Neural progenitor cell (in vitro differentiated cells): ENCODE measurements at places on chromosomes 5 and 9. TPM values are rescaled to one million over a fixed set of nuclear protein-coding genes. Genes with fewer than 3 reads are reported as not detected.

GRCh38 chr9:127794001-127794791 is 8.4 kb downstream of the CDK9 start:
- H3K36me3 ChIP-seq, result no peaks in the 10 kb centered on the region
- peaks cover 3% of the 10 kb centered on the region for H3K4me1 ChIP-seq
- peak overlapping the region; percentile 63 for H3K27ac ChIP-seq
- no peaks in the 10 kb centered on the region for H3K27me3 ChIP-seq
- DNase-seq, result no peak

The PPP3R2 gene
- not detected in 2 replicates for total RNA-seq

The HSPB3 gene
- total RNA-seq, result not detected in 2 replicates

The F12 gene
- 2.0 TPM in 1 of 2 replicates, not detected in the other for total RNA-seq

The TEK gene
- 12.3 and 14.6 TPM in 2 replicates for total RNA-seq

GRCh38 chr5:57486027-57486602 is 3.5 kb upstream of the ACTBL2 start:
- no peaks in the 10 kb centered on the region for H3K36me3 ChIP-seq
- no peak overlapping the region for H3K27ac ChIP-seq

The TAL2 gene
- total RNA-seq, result 2.5 TPM in 1 of 2 replicates, not detected in the other

- H3K4me1 ChIP-seq, result peaks cover 13% of the 10 kb centered on the region
- no peak overlapping the region for H3K27ac ChIP-seq
- no peak overlapping the region for H3K4me3 ChIP-seq
- H3K36me3 ChIP-seq, result no peaks in the 10 kb centered on the region
- H3K27me3 ChIP-seq, result no peaks in the 10 kb centered on the region
Observed at GRCh38 chr5:52776116-52776515, 11.6 kb upstream of the ITGA1 start.

GRCh38 chr9:13171261-13171660 is 108.2 kb downstream of the MPDZ start:
- no peaks in the 10 kb centered on the region for H3K4me1 ChIP-seq
- H3K36me3 ChIP-seq, result no peaks in the 10 kb centered on the region
- DNase-seq, result no peak
- H3K27me3 ChIP-seq, result no peaks in the 10 kb centered on the region
- H3K27ac ChIP-seq, result no peak overlapping the region

The APBA1 gene
- 2.1 and 3.4 TPM in 2 replicates for total RNA-seq

DNA sequence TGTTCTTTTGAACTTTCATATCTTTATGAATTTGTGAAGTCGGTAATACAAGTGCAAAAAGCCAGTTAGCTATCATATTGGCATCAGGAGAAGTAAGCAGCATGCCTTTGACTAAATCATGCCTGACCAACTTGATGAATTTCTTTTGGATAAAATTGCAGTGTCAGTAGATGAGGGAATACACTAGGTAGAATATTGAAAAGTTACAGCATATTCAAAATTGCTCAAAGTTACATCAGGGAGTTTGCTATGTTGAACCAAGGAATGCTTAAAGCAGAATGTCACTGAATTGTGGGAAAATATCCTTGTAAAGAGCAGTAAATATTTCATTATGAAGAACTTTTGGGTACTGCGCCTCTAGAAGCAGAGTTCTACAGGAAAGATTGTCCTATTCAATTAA is 87.1 kb upstream of the TLX3 start:
- peaks cover 9% of the 10 kb centered on the region for H3K4me1 ChIP-seq
- no peak overlapping the region for H3K27ac ChIP-seq
- no peaks in the 10 kb centered on the region for H3K36me3 ChIP-seq
- DNase-seq, result no peak
- H3K4me3 ChIP-seq, result no peak overlapping the region

DNA sequence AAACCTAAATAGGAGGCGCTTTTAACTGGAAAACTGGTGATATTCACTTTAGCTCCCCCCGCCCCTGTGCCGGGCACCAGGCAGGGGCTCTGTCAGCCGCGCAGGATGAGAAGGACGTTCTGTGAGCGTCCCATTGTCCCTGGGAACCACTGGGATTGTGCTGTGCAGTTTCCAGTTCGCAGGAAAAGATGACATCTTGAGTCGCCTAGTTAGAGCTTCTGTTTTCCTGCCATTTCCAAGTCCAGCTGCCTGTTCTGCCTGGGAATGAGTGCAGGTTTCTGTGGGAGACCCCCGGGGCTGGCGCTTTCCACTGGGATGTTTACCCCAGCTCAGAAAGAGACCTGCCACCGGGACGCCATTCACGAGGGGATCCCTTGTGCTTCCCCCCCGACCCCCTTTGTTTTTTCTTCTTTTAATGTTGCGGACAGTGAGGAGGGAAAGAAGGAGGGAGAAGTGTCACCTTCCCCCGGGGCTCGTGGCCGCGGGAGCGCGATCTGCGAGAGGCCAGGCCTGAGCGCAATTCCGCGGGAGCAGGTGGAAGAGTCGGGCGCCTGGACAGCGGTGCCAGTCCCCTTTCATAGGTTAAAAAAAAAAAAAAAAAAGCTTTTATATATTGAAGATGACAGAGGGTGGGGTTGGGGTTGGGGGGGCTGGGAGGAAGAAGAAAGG is 121.5 kb downstream of the RMI1 start:
- peak; percentile 60 for DNase-seq
- peaks cover 52% of the 10 kb centered on the region for H3K27me3 ChIP-seq
- no peak overlapping the region for H3K27ac ChIP-seq
- no peaks in the 10 kb centered on the region for H3K36me3 ChIP-seq
- H3K4me3 ChIP-seq, result peak overlapping the region; percentile 54
